C1 segment of cervical spinal cord (tissue), 14 donors: ENCODE measurements at places on chromosomes 1 and 21.

DNA sequence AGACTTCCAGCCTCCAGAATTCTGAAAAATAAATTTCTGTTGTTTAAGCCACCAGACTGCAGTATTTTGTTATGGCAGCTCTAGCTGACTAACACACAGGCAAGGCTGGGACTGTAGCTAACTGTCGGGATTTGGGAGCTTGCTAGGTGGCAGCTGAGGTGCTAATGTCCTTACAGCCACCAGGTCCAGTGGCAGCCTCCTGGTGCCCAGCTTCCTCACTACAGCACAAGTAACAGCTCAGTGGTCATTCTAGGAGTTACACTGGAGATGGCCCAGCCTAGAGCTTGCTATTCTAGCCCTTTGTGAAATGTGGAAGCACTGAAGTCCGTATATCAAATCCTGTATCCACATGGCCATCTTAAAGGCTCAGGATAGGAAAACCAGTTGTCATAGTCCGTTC is 4.3 kb upstream of the C1orf115 start:
- no peak for DNase-seq

- DNase-seq = no peak
Observed at GRCh38 chr1:205271277-205271676, 43.5 kb downstream of the TMCC2 start.

DNA sequence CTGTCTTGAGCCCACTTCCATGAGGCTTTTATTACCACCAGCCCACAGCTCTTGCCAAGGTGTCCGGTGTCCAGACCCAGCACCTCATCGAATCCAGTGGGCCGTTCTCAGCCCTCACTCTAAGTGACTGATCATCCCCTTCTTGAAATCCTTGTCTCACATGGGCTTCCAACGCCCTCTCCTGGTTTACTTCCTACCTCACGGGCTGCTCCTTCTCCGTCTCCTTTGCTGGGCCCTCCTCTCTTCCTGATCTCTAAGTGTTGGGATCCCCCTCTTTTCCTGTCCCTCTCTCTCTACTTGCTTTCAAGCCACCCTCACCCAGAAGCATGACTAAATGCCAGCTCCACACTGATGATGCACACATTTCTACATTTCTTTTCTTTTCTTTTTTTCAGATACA is 9.0 kb upstream of the RHBG start:
- DNase-seq = no peak

DNA sequence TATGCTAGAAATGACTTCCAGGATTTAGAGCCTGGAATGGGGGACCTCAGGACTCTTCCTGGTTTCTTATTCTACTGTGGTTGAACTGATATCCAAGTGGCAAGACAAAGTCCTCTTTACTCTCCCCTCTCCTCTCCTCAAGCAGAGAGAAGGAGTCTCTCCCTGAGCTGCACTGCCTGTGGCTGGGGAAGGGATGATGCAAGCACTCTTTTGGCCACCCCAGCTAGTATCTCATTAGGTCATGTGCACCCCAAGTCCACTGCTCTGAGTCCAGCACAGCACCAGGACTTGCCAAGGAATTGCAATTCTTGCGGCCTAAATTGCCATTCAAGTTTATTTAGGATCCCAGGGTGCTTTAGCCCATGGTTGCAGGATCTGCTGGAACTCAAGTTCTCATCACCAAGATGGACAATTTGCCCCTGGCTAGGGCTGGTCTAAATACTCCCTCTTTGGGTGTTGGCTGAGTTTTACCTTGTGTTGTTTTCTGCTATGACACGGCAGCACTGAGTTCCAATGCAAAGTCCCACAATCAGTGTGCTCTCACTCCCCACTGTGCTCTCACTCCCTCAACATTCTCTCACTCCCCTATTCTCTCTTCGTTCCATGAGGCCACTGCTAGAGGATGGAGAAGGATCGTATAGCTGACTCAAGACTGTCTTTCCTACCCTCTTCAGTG is 172.2 kb downstream of the TM2D1 start:
- DNase-seq = no peak

GRCh38 chr1:35509558-35509957 is 47.6 kb downstream of the KIAA0319L start:
- DNase-seq = no peak

DNA sequence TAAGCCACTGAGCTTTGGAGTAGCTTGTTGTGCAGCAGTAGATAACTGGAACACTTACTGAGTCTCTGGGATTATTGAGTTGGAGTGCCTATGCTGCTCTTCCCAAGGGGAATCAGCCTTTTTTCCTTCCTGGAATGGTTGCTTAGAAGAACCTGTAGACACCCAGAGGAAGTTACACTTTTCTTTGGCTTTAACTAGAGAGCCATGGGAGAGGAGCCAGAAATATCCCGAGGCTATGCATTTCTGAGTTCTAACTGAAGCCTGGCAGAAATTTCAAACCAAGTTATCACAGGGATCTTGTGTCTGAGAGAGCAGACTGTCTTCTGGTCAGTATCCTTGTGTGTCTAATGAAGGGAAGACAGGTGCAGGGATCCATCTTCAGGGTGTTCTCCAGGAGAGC is 28.3 kb downstream of the LAMC1 start:
- no peak for DNase-seq

DNA sequence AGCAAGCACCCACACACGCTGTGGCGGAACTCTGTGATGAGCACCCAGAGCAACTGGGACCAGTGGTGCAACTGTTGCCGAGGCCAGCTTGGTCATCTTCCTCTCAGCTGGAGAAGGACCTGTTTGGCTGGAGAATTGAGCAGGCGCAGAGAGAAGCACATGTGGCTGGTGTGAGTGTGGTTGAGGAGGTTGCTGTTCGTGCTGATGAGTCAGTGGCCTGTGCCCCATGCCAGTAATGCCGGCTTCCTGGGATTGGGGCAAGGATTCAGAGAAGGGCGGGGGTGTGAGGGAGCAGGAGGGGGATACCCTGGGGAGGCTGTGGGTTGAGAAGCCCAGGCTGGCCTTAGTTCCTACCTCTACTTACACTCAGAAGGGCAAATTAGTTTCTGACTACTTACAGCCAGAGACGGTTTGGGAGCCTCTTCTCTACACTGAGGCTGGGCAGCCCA is 57.5 kb upstream of the EPS8L3 start:
- no peak for DNase-seq

DNA sequence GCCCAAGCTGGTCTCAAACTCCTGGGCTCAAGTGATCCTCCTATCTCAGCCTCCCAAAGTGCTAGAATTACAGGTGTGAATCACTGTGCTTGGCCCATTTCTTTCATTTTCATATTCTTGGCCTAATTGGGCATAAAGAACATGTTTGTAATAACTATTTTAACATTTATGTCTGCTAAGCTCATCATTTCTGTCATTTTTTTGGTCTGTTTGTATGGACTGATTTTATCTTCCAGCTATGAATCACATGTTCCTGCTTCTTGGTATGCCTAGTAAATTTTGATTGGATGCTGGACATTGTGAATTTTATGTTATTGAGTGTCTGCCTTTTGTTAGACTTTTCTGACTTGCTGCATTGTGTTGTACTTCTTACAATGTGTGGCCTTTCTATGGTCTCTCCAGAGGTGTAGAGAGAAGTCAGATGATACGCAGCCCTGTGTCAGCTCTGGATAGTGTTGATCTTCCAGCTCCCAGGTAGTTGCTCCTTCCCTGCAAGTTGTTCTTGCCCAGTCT is 39.0 kb upstream of the PPM1J start:
- no peak for DNase-seq

- peak; percentile 75 for DNase-seq
Observed at GRCh38 chr1:4655674-4656532, 1.5 kb downstream of the AJAP1 start.

DNA sequence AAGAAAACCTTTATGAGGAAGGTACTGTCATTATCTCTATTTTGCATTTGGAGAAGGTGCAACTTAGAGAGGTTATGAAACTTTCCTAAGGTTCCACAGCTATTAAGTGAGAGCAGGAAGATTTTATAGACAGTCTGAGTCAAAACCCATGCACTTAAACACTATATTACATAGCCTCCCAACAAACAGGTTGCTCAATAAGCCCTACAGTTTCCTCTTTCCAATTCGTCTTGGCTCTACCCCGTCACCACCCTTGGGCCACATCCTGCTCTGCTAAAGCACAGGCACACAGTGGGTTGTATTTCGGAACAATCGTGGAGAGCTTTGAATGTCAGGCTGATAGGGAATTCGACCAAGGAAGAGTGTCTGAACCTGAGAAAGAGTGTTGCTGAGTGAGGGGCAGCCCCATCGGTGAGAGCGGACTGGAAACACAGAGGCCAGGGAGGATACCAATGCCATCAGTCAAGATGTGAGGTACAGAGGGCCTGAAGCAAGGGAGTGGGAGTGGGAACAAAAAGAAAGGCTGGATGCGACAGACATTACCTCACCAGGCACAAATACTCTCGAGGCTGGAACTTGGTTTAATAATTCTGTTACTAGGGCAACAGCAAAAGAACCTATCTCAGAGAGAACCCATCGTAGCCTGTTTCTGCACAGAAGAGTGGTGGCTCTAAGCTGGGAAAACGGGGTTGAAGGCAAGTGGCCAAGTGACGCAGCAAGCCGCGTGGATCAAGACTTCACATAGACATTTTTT is 6.3 kb upstream of the LRRC52 start:
- DNase-seq = no peak

DNA sequence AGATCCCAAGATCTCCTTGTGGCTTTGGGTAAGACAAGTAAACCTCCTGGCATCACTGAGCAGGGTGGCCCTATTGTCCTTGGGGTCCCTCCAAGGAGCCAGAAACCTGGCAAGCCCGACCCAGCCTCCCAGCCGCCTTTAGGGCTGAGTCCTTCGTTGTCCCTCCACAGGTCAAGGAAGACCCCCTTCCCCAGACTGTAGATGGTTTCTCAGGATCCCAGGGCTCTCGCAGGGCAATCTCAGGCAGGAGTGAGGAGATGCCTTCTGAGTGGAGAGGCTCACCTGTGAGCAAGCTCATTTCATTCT is 71.6 kb upstream of the CSF3R start:
- DNase-seq = no peak

DNA sequence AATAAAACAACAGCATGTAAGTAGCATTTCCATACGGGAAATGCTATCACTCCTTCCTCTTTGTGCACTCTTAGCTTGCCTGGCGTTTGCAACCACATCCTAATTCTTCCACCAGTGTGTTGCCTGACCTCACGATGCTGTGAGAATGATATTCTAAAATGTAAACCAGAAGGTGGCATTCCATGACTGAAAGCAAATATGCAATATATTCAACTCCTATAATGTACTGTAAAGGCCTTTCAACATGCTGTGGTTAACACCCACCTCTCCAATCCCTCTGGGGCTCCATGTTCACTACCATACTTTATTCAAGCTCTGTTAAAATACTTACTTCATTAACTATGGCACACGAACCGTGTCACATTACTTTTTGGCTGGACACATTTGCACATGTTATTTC is 420.6 kb upstream of the DEPDC1 start:
- DNase-seq = no peak

DNA sequence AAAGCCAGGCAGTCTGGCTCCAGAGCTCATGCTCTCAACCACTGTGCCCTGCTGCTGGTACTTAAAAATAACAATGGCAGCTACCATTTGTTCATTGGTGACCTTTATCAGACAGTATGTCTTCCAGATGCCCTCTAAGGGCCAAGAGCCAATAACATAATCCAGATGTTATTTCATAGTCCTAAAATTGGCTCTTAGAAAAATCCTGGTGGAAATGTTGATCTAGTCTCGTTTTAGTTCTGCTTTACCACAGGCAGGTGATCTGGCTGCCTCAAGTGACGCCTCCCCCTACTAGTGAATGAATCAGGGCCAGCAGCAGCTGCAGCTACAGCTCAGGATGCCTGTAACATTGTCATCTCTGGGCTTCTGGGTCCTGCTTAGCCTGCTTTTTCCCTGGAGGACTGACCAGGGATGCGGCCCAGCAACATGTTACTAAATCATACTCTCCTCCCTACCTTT is 12.6 kb upstream of the HMGN2 start:
- DNase-seq = no peak

DNA sequence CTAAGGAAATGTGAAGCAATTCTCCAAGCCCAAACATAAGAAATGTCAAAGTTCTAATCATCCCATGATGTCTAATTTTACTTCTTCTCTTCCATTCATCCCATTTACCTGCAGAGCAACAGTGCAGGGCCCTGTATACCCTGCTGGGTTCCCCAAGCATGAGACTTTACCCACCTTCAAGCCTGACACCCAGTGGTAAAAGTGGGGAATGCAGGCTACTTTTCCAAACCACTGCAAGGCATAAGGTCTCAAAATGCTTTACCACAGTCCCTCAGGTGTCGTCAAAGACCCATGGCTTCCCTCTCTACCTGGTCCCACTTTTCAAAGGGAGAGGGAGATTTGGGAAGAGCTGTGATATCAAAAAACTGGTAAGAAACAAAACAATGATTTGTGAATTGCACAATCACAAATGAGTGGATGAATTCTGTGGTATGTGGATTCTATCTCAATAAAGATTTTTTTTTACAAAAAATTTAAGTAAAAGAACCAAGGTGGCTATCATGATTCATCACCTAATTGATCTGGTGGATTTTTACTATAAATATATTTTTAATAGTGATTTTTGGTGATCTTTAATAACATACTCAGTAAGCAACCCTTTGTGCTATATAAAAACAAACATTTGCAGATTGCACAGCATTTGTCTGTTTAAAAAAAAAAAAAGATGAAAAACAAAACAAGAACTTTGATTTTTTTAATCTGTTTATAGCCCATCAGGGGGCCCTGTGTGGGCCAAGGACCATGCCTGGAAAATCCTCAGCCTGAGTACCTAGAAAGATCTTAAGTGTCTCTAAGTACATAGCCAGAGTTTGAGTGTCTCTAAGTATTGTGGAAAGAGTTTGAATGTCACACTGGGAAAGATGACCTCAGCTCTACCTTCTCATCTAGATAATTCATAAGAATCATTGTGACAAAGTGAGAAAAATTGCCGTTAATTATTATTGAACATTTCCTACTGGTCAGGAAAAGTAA is 73.1 kb upstream of the GJB5 start:
- no peak for DNase-seq
